ENCODE measurements at places on chromosomes 12 and 14.

DNA sequence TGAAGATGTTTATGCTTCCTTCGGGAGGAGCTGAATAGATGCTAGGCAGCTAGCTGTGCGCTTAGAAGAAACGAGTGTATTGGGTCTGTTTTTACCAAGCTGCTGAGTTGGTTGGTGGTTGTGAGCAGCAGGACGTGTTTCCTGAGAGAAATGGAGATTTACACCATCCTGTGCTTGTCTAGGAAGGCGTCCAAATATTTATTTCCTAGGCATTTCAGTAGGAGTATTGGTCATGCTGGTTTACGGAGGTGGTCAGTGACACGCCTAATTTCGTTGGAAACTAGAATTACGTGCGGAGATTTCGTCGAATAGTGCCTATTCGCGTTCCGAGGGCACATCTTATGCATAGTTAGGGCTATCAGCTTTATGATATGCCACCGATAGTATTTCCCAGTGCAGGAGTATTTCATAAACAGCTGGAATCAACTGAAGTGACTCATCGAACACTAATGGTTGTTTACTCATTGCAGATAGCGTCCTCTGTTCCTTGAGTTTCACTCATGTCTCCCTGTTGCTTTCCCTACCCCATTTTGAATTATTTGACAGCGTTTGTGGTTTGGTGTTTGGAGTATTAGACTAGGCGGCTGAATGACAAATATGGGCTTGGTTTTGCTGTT, 780 bp downstream of the TBC1D15 start:
- DNase-seq: no peak

DNA sequence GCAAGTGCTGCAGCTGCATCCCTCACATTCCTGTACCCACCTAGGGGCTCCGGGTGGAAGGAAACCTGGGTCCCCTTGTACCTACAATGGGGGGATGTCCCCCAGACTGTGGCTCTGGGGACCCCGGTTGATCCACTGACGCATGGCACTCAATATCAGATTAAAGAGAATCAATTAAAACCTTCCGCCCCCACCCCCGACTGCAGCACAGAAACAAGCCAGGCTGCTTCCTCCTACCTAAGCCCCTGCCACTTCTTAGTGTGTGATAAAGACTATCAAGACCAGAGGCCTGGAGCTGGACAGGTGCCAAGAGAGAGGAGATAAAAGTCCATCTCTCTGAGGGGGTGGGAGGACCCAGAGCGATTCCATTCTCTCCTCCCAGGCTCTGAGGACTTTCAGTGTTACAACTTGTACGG, 28.2 kb upstream of the RPLP0 start:
- DNase-seq: no peak

GRCh38 chr12:132771126-132771838, 9.7 kb upstream of the ANKLE2 start:
- no peak for DNase-seq

DNA sequence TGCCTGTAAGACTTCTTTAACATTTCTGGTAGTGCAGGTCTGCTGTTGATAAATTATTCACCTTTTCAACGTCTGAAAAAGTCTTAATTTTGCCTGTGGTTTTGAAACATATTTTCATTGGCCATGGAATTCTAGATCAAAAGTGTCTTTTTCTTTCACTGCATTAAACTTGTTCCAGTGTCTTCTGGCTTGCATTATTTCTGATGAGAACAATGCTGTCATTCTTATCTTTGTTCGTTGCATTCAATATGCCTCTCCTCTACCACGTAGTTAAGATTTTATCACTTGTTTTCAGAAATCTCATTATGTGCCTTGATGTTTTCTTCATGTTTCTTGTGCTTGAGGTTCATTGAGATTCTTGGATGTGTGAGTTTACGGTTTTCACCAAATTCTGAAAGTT, 13.4 kb upstream of the KIF26A start:
- DNase-seq: no peak

GRCh38 chr14:76376409-76376877, 506 bp downstream of the ESRRB start:
- no peak for DNase-seq

Data from kidney epithelial cell (primary cell).